ENCODE measurements at places on chromosomes 4 and X.
A peak's percentile ranks its signal among the peaks of the same experiment; 100 is the strongest.

DNA sequence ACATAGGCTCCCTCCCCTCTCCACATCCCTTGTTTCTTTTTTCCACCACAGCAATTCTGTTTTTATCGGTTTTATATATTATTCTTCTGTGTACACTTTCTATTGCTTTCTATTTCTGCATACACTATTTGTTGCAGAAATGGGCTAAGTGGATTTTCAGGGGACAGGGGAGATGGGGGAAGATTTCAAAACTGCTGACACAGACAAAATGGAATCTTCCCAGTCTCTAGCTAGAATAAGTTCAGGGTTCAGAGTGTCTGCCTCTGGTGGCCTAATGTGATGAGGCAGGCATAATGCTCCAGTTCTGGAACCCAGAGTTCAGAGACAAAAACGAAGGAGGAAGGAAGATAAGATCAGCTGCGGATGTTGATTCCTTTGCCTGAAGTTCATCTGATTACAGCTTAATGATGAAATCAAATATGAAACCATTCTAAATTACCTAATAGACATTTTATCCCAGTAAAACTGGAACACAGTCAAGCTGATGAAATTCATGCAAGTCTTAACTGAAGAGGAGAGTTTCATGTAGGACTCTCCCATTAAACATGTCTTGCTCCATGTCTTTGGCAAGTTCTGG is 447.1 kb downstream of the AFF2 start:
- DNase-seq = no peak

GRCh38 chr4:77082886-77083608 is 7.3 kb upstream of the CCNI start:
- DNase-seq = no peak

DNA sequence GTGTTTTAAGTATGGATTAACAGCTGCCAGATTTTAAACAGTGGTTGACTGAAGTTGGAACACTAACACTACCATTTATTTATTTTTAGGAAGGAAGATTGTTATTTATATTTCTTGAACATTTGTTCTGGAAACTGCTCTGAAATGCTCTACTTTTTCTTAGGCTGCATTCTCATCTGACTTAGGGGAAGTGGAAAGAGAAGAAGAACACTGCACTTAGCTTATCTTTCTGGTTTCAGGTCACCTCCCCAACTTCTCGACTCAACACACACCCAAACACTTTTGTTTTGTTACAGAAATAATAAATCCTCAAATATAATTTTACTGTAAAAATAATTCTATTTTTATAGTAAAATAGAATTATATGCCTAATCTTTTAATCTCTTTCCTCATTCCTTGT is 18.6 kb downstream of the BLTP1 start:
- no peak for DNase-seq

DNA sequence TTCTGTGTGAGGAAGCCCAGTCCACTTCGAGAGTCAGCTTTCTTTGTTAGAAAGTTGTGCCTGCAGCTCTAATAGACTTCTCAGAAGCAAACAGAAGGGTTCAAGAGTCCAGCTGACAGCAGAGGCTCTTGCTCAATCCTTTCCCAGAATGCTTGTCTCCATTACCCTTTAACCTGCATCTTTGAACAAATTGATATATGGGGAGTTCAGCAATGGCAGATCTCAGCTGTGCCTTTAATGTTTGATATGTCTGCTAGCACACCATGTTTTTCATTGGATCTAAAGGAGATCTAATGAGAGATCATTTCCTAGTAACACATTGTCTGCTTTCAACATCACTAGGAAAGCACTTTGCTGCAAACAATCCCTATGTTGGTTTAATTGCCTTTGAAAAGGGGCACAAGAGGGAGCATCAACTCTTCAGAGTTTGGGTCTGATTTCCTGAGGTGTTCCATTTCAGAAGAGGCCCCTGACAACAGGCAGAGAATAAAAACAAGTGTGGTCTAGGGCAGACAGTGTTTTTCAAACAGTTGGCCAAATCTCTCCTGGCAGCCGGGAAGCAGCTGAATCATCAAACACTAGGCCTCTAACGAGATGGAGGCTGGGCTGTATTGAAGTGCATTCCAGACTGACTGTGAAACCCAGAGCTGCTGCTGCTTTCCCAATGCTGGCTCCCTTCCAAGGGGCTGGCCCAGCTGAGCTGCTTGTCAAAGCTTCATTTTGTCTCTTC is 55.5 kb downstream of the LUZP4 start:
- DNase-seq = no peak

DNA sequence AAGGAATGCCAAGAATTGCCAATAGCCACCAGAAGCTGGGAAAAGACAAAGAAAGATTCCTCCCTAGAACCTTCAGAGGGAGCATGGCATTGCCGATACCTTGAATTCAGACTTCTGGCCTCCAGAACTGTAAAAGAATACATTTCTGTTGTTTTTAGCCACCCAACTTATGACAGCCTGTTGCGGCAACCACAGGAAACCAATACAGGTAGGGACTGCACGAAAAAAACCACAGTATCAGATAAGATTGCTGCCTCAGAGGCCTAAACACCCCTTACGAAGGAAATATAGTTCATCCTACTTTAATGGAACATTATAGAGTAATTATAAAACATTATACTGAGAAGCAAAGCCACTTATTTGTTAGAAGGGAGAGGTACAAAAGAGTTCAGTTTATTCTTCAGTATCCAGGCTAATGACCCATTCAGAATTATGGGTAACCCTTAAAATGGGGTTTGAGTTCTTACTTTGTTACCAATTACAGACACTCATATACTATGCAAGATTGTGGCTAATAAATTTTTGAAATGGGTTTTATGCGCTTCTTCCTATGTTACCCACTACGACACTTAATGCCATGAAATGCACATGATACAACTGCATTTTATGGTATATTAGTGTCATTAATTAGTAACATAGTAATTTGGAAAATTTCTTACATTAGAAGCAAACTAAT is 37.4 kb upstream of the SMIM10L2A start:
- DNase-seq = no peak

GRCh38 chr4:185351691-185352090 is 44.0 kb downstream of the LRP2BP start:
- DNase-seq = no peak

DNA sequence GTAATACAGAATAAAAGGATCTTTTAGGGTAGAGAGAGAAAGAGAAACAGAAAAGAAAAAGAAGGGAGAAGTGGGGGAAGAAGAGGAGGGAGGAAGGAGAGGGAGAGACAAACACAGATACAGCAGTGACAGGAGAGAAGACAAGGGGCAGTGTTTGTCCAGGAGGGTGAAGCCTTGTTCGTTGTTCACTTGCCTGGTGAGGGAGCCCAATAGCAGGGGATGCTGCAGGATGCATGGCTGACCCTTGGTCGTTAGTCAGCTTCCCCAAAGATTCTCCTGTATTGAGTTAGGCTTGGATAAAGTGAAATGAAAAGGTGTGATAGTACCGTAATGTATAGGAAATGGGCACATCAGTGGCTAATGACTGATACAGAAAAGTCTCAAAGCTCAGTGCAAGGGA is 403.7 kb downstream of the IL15 start:
- DNase-seq = no peak

DNA sequence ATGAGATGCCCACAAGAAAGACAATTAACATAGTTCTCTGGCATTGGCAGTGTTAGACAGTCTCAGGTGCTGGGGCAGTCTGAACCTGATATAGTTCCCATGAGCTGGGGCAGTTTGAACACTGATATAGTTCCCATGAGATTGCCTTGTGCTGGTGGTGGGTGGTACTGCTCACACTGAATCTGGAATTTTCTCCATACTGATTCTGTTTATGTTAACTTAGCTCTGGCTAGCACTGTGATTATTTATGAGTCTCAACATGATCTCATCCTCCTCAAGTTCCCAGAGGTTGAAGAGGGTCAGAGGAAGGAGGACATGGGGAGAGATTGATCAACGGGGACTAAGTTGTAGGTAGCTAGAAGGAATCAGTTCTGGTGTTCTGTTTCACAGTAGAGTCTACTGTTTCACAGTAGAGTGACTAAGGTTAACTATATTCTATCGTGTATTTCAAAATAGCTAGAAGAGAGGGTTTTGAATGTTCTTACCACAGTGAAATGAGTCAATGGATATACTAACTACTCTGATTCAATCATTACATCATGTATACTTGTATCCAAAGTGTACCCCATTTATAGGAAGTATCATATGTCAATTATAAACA is 379.9 kb downstream of the ADAM29 start:
- no peak for DNase-seq

DNA sequence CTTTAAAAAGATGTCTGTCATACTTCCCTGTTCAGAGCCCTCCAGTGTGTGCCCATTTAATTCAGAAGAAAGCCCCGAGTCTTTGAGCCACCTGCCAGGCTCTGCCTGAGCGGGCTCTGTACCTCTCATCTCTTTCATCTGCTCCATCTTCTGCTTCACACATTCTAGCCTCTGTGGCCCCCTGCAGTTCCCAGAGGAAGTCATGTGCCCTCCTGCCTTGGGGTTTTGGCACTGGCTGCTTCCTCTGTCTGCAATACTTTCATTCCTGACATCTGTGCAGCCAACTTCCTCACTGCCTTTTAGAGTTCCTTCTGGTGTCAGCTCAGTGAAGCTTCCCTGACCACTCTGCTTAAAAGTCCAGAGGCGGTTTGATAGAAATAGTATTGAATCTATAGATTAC is 6.2 kb upstream of the STK32B start:
- DNase-seq = no peak

DNA sequence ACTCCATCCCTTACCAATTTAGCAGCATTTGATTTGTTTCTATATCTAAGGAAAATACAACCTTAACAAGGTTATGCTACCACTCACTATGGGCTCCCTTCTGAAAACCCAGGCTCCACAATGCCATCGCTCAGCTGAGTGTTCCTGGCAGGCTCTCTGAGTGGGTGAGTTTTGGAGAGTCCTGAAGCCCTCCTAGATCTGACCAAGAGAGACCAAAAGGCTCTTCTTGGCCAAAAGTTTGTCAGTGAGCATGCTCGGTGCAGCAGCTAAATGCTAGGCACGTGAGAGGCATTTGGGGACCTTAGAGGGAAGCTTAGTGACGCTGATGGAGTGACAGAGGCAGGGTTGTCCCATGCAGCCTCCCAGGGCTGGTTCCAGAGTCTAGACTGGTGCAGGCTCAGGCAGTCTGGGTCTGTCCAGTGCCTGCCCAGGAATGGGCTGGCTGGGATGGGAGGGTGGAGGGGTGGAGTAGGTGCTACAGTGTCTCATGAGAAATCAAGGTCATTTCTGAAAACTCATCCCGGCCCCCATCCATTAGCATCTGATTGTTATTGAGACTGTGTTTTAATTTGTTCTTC is 346.8 kb downstream of the NR3C2 start:
- DNase-seq = no peak

DNA sequence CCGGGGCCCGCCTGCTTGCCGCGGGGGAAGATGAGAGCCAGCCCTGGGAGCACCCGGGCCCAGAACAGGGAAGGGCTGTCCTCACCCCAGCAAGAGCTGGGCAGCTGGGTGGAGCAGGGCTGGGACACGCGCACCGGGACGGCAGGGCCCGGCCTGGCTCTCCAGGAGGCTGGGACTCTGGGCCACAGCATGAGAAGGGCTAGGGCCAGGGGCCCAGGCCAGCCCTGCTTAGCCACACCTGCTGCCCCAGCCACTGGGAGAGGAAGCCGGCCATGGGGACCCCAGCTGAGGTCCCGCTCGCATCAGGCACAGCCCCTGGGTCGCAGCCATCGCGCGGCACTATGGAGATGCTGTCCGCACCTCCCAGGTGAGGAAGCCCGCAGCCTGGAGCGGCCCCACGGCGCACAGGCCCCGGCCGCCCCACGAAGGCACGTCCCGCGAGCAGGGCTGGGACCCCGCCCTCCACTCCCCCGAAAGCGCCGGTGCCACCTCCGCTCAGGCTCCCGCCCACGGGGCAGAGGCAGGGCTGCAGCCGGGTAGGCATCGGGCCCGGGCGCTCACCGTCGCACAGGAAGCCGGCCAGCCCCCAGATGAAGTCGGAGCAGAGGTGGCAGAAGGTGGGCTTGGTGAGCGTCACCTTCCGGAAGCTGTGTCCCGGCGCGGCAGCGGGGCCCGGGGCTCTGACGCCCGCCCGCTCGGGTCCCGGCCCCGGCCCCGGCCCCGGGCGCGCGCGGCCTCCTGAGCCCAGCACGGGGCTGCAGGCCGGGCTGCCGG is 531 bp downstream of the DGKQ start:
- DNase-seq = peak; percentile 81

- no peak for DNase-seq
These were observed 67.9 kb upstream of the ARX start for GRCh38 chrX:25083661-25084060.

- no peak for DNase-seq
These were observed 2.5 kb downstream of the FGF5 start for GRCh38 chr4:80268936-80269335.

DNA sequence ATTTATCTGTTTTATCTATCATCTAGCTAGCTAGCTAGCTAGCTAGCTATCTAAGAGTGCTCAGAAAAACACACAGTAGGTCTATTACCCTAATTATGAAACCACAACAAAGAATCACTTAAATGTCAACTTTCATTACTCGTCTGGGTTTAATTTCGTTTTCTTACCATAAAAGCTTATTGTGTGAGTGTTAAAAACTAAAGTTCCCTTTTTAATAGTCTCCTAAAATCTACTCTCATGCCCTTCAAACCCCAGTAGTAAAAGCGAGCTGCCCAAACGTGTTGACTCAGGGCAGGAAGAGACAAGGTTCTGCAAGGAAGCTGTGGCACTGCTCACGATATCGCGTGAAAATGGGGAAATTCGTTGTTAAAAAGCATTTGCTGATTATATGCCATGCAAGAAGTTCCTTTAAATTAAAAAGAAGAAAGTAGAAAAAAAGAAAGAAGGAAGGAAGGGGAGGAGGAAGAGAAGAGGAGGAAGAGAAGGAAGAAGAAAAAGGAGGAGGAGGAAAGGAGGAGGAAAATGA is 595 bp downstream of the MBNL3 start:
- no peak for DNase-seq

GRCh38 chrX:36908801-36909675 is 99.1 kb upstream of the FAM47C start:
- peak; percentile 1 for DNase-seq

DNA sequence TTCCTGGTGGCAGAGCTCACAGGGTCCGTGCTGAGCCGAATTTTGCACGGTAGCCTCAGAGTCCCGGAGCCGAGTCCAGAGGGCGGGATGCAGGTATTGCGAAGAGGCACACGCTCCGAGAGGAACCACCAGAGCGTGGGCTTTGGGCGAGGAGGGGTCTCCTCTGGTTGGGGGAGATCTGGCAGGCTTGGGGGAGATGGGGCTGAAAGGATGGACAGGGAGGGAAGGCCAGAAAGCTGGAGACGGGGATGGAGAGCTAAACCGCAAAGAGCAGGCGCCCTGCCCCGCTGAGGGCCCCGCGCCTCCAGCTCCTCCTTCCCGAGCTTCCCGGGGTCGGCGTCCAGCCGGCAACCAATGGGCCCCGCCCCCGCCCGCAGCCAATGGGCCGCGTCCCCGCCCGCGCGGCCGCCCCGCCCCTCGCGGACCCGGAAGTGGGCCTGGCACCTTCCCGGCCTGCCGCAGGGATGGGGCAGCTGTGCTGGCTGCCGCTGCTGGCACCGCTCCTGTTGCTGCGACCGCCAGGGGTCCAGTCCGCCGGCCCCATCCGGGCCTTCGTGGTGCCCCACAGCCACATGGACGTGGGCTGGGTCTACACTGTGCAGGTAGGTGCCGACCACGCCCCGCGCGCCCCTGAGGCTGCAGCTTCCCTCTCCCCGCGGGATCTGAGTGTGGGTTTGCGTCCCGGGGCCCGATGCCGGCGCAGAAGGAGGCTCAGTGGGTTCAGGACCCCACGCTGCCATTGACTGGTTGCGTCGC is at the start of gene MAN2B2:
Gene MAN2B2 (plus strand): TSS at position 443 of the 756 bp plus-strand sequence. CDS start 22 bp downstream, at position 465.
- peak; percentile 98 for DNase-seq

Measured in GM20000 (cell line).